ENCODE measurements at places on chromosomes 7 and 10. TPM values are rescaled to one million over a fixed set of nuclear protein-coding genes. Genes with fewer than 3 reads are reported as not detected.

LIPK gene
- not detected for total RNA-seq

GRCh38 chr7:84921154-84921553, 265.7 kb downstream of the SEMA3D start:
- no peak for DNase-seq

C10orf105 gene
- 0.39 TPM for total RNA-seq

GRCh38 chr7:49778731-49779270, 5.4 kb downstream of the VWC2 start:
- DNase-seq = no peak

- no peak for DNase-seq
Observed at GRCh38 chr10:131641231-131641630, 259.6 kb upstream of the PPP2R2D start.

DNA sequence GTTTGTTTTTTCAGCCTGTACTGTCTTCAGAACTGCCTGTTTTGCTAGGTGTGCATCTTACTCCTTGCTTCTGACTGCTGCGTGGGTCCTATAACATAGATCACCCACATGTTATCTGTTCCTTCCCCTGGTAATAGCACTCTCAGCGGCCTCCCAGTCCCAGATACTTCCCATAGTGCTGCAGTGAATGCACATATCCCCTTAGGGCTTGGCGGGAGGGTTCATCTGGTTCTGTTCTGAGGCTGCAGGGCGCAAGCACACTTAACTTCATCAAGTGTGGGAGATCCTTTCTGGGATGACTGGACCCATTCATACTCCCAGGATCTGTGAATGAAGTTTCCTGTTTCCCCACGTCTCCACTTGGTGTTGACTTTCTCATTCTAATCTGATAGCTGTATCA, 90.7 kb downstream of the CELF2 start:
- no peak for DNase-seq

Data from neural progenitor cell (in vitro differentiated cells).